NCI-H345 (cell line): ENCODE measurements at places on chromosomes 13 and 19.

DNA sequence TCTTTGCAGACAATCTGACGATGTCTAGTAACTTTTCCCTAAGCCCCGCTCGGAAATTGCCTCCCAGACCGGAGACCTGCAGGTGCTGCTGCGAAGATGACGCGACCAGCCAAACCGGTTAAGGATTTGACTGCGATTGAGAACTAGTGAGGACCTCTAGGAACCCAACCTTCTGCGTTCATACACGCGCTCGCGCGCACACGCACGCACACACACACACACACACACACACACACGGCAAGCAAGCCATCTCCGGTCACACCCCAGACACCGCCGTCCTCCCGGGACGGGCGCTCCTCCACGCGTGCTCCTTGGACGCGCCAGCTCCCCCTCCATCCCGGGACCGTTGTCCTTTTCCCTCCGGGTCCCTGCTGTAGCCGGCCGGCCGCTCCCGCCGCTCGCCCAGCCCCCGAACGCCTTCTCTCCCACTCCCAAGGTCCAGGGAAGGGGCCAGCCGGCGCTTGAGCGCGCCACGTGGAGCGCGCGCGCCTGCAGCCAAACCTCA lies 1.2 kb downstream of the TBC1D4 start:
- DNase-seq = peak; percentile 83

- no peak for DNase-seq
Observed at GRCh38 chr13:90889906-90890834, 457.3 kb upstream of the MIR17HG start.

- DNase-seq = no peak
Observed at GRCh38 chr13:27353166-27353583, 71.2 kb upstream of the GTF3A start.

GRCh38 chr19:3656073-3656746 lies 29.6 kb upstream of the CACTIN start:
- DNase-seq = no peak

DNA sequence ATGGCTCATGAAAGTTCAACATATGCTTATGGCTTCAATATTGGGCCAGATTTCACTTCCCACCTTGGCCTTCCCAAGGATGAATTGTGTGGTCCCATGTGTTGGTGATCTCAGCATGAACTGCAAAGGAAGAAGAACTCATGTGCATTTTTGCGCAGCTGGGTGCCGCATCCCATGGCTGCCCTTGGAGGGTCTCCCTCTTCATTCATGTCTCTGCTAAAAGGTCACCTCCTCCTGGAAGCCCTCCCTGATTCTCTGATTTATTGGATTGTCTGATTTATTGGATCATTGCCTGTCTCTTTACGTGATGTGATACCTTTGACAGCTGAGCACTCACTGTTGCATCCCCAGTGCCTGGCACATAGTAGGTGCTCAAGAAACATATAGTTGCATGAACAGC lies 1.7 kb upstream of the CYP4F8 start:
- DNase-seq = no peak

GRCh38 chr13:110168999-110169933 lies 137.7 kb downstream of the COL4A1 start:
- no peak for DNase-seq

- no peak for DNase-seq
Observed at GRCh38 chr13:98489446-98490194, 87.3 kb downstream of the STK24 start.
